ENCODE measurements at places on chromosomes 12 and 14. TPM values are rescaled to one million over a fixed set of nuclear protein-coding genes. Genes with fewer than 3 reads are reported as not detected.

ZFHX2 gene
- total RNA-seq: 1.5 TPM

BCL2L2 gene
- 50.6 TPM for total RNA-seq

PDE3A gene
- total RNA-seq: 110 TPM

PRH2 gene
- total RNA-seq: not detected

HELB gene
- total RNA-seq: 1.2 TPM

ADAM21 gene
- total RNA-seq: not detected

DNA sequence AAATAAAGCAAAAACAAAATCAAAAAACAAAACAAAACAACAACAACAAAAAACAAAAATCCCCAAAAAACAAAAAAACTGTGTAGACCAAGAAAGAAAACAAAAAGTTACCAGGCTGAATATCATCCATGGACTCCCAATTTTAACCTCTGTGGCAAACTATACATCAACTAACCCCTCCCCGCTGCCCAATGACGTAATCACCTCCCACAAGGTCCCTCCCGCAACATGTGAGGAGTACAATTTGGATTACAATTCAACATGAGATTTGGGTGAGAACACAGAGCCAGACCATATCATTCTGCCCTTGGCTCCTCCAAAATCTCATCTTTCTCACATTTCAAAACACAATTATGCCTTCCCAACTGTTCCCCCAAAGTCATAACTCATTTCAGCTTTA is 179.8 kb downstream of the DERA start:
- H3K27me3 ChIP-seq: no peaks in the 10 kb centered on the region
- no peak for DNase-seq
- no peak overlapping the region for H3K4me3 ChIP-seq
- H3K4me1 ChIP-seq: no peaks in the 10 kb centered on the region
- H3K36me3 ChIP-seq: no peaks in the 10 kb centered on the region

DNA sequence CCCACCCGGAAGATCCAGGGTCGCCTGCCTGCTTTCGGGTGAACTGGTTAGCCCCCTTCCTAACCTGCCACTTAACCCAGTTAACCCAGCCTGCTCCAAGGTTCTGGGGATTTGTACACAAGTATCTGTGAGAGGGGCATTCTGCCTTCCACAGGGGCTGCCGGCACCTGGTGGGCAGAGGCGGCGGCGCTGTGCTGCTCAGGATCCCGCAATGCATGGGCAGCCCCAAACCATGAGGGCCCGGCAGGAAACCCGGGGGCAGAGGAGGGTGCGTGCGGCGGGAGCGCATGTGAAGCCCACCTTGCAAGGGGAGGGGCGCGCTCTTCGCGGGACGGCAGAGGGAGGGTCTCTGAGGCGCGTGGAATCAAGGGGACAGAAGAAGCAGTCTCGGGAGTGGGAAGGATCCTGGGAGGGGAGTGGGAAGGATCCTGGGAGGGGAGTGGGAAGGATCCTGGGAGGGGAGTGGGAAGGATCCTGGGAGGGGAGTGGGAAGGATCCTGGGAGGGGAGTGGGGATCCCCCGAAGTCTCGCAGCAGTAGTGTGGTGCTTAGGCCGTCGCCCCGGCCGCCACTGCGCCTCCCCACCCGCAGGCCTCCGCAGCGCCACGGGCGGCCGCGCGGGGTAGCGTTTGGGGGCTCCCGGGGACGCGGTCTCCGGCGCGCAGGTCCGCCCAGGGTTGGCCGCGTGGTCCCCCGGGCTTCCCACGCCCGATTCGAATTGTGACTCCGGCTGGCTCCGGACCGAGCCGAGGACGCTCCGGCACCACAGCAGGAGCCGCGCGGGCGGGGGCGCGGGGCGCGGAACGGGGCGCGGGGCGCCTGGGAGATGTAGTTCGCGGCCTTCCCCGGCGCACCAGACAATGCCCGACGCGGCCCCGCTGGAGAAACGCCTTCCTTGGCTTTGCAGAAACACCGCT is 4.9 kb upstream of the MTA1 start:
- peaks cover 34% of the 10 kb centered on the region for H3K4me1 ChIP-seq
- H3K4me3 ChIP-seq: peak overlapping the region; percentile 78
- H3K27me3 ChIP-seq: peaks cover 5% of the 10 kb centered on the region
- no peaks in the 10 kb centered on the region for H3K36me3 ChIP-seq
- DNase-seq: peak; percentile 31

- no peaks in the 10 kb centered on the region for H3K27me3 ChIP-seq
- H3K4me1 ChIP-seq: no peaks in the 10 kb centered on the region
- no peak for DNase-seq
- no peak overlapping the region for H3K27ac ChIP-seq
Measured at GRCh38 chr12:26798023-26798422, 35.0 kb downstream of the ITPR2 start.

- no peak for DNase-seq
- H3K4me1 ChIP-seq: no peaks in the 10 kb centered on the region
- no peaks in the 10 kb centered on the region for H3K36me3 ChIP-seq
- H3K4me3 ChIP-seq: no peak overlapping the region
- no peaks in the 10 kb centered on the region for H3K27me3 ChIP-seq
- no peak overlapping the region for H3K27ac ChIP-seq
Measured at GRCh38 chr14:52738409-52738808, 8.4 kb downstream of the STYX start.

DNA sequence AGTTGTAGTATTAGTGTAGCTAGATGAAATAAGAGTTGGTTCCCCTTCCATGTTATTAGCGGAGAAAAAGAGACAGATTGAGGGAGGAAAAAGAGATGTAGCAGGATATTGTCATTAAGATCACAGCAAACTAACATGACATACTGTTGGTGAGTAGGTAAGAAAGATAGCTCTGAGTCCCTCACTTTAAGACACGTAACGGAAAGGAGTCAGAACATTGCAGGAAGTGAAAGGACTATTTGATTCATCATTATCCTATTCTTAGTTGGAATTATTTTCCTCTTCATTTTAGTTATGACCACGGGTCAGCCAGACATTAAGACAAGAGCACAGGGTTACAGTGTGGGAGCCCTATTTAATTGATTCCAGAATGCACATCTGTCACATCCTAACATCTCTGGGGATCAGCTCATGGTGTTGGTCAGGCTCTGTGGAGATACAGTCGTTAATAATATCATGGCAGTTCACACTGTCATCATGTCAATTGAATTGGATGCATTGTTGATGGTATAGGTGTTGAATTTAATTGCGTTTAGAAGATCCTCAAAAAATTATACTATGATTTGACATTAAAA is 55.0 kb downstream of the TMX1 start:
- DNase-seq: no peak
- no peak overlapping the region for H3K27ac ChIP-seq
- no peaks in the 10 kb centered on the region for H3K27me3 ChIP-seq
- H3K4me3 ChIP-seq: no peak overlapping the region
- peaks cover 11% of the 10 kb centered on the region for H3K4me1 ChIP-seq

DNA sequence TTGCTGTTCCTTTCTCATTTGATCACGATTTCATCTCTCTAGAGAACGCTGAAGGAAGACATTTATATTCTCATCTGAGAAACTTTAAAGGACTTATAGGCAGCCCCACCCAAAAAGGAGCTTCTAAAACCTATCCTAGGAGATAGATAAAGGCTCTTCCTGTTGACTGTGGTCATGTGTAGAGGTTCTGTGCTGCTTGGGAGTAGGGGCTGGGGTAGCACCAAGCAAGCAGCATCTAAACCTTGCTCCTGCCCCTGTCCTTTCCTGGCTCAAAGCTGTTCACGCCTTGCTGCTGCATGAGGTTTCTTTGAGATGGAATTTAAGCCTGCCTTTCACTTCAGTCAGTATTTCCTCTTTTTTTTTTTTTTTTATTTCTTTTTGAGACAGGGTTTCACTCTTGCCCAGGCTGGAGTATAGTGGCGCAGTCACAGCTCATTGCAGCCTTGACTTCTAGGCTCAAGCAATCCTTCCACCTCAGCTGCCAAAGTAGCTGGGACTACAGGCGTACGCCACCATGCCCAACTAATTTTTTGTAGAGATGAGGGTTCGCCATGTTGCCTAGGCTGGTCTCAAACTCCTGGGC is 41.4 kb downstream of the RAB35 start:
- no peak overlapping the region for H3K27ac ChIP-seq
- no peak overlapping the region for H3K4me3 ChIP-seq
- H3K27me3 ChIP-seq: no peaks in the 10 kb centered on the region
- H3K4me1 ChIP-seq: no peaks in the 10 kb centered on the region

DNA sequence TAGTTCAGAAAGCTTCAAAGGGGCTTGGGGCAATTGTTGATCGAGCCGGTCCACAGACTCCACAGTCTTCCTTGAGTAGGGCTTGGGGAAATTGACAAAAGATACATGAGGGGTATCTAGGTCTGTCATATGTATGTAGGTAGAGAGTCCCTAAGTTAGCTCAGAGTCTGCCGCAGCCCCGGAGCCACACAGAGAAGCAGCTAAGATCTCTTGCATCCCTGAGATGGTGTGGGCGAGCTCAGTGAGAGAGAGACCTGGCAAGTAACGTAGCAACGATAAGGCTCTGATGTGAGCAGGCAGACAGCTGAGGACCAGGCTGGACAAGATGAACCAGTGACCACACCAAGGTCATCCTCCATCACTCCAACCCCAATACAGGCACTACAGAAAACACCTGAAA is 297.6 kb downstream of the TMEM132D start:
- DNase-seq: no peak
- H3K4me1 ChIP-seq: no peaks in the 10 kb centered on the region
- H3K4me3 ChIP-seq: no peak overlapping the region
- no peak overlapping the region for H3K27ac ChIP-seq
- H3K36me3 ChIP-seq: no peaks in the 10 kb centered on the region

- no peaks in the 10 kb centered on the region for H3K4me1 ChIP-seq
- no peaks in the 10 kb centered on the region for H3K36me3 ChIP-seq
- no peaks in the 10 kb centered on the region for H3K27me3 ChIP-seq
- no peak overlapping the region for H3K4me3 ChIP-seq
- DNase-seq: no peak
Measured at GRCh38 chr12:130832561-130833209, 6.4 kb downstream of the STX2 start.

GRCh38 chr14:22843123-22843925 is 6.9 kb downstream of the MMP14 start:
- H3K4me3 ChIP-seq: no peak overlapping the region
- no peak overlapping the region for H3K27ac ChIP-seq
- no peaks in the 10 kb centered on the region for H3K27me3 ChIP-seq
- no peak for DNase-seq
- H3K4me1 ChIP-seq: peaks cover 71% of the 10 kb centered on the region

GRCh38 chr14:22872033-22872832 is 693 bp downstream of the LRP10 start:
- peak overlapping the region; percentile 95 for H3K4me3 ChIP-seq
- DNase-seq: no peak
- H3K27ac ChIP-seq: peak overlapping the region; percentile 99
- no peaks in the 10 kb centered on the region for H3K27me3 ChIP-seq

- no peak overlapping the region for H3K4me3 ChIP-seq
- no peaks in the 10 kb centered on the region for H3K27me3 ChIP-seq
- H3K27ac ChIP-seq: no peak overlapping the region
- no peak for DNase-seq
- no peaks in the 10 kb centered on the region for H3K4me1 ChIP-seq
Measured at GRCh38 chr14:83558946-83559345, 1971.0 kb upstream of the FLRT2 start.

GRCh38 chr14:54567639-54568561 is 972 bp downstream of the SAMD4A start:
- H3K36me3 ChIP-seq: peaks cover 8% of the 10 kb centered on the region
- H3K27me3 ChIP-seq: no peaks in the 10 kb centered on the region
- DNase-seq: no peak

GRCh38 chr12:1533602-1534304 is 60.6 kb downstream of the FBXL14 start:
- no peak for DNase-seq
- peak overlapping the region; percentile 24 for H3K4me3 ChIP-seq
- peaks cover 11% of the 10 kb centered on the region for H3K27me3 ChIP-seq
- no peaks in the 10 kb centered on the region for H3K36me3 ChIP-seq
- no peak overlapping the region for H3K27ac ChIP-seq

GRCh38 chr14:80491650-80492049 is 280.3 kb upstream of the DIO2 start:
- no peak overlapping the region for H3K4me3 ChIP-seq
- peaks cover 5% of the 10 kb centered on the region for H3K4me1 ChIP-seq
- H3K27ac ChIP-seq: peak overlapping the region; percentile 36
- H3K27me3 ChIP-seq: no peaks in the 10 kb centered on the region

All from thoracic aorta (tissue), 2 donors.